ENCODE measurements at places on chromosomes 12 and 14.

DNA sequence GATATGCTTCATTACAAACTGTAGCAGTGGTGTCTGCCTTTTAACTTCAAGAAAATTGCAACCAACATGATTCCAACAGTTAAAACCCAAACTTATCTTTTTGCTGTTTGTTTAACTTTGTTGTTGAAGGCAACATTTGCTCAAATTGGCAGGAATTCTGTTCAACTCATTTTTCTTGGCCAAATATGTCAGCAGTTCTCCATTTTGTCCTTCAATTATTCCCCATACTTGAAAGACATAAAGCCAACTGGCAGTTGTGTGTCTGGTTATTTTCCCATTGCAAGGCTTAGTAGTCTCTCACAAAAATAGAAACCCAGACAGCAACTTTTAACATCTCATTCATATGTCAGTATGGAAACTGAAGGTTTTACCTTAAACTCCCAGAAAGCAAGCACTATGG lies 146.3 kb downstream of the LRIG3 start:
- no peak for DNase-seq

DNA sequence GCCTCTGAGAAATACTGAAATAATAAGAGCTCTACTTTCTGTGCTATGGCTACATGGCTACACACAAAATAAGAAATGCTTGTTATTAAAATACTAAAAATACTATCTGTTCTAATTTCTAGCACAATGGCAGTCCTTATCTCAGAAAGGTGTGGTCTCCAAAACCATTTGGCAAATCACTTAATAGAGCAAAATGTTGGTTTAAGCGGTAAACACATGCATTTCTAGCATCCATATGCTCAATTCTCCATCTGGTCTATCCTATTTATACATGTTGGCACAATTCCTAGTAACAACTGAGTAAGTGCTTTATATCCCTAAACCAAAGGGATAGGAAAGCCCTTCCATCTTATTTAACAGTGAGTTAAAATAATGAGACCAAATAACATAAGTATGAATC lies 107.0 kb downstream of the PAPLN start:
- DNase-seq: no peak

DNA sequence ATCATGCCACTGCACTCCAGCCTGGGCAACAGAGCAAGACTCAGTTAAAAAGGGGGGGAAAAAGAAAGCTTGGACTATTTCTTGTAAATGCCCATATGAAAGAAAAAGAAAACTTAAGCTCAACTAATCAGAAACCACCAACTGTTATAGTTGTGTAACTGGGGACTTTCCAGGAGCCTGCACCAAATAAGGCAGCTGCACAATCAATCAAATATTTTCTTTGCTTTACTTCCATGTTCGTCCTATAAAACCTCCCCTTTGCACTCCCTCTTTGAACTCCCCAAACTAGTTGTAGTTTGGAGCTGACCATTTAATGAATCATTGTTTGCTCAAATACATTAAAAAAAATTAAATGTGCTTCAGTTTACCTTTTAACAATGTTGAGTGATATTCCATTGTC lies 54.9 kb downstream of the OTOGL start:
- no peak for DNase-seq

DNA sequence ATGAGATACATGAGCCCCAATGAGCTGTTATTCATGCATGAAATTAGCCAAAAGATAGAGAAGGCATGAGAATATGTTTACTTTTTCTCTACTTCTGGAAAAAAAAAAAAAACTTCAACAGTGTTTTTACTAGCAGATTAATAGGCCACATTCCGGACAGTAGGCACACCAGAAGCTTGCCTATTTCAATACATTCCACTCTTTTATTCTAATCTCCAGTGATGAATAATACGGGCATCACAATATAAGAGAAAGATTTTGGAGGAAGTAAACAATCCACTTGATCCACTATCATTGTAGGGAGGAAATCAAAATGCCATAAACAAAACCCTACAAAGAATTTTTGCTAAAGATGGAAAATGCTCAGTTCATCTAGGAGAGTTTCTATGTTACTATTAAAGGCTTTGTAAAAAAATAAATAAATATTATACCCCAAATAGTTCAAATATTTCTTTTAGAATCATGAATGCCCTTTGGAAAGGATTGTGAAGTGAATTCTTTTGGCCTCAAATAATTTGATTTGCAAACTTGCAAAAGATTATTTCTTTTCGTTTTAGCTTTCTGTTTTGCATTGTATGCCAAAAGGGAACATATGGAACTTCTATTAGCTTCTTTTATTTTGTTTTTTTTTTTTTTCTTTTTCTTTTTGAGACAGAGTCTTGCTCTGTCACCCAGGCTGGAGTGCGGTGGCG lies 232.6 kb downstream of the EPS8 start:
- DNase-seq: no peak

DNA sequence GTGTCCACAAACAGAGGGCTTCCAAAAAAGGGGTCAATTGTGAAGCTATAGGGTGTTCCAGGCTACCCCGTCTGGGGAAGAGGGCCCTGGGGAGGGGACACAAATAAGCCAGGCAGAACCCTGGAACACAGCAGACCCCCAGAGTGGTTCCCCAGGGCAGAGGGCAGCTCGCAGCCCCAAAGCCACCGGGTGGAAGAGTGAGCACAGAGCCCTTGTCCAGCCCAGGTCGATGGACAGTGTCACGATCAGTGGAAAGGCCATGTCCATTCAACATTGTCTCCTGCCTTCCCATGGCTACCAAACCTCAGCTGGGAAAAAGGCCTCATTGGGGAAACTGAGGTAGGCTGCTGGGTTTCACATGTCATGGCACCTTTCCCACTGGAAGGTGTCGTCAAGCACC lies 131.4 kb downstream of the DICER1 start:
- DNase-seq: no peak

DNA sequence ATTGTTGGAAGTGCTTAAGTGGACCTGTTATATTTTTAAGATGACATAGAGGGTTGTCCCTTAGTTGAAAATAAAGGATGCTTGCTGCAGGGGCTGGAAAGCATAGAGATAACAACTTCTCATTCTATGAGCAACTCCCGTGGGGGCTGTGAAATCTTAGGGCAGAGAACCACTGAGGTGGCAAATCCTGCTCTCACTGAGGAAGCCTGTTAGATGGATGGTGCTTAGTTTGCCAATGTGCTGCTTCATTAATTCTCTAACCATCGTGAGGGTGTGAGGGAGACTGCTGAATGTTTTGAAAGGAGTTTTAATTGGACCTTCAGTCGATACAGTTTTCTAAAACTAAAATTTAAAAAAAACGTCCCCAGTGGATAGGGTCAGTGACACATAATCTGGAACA lies 46.5 kb downstream of the PTPRO start:
- DNase-seq: no peak

DNA sequence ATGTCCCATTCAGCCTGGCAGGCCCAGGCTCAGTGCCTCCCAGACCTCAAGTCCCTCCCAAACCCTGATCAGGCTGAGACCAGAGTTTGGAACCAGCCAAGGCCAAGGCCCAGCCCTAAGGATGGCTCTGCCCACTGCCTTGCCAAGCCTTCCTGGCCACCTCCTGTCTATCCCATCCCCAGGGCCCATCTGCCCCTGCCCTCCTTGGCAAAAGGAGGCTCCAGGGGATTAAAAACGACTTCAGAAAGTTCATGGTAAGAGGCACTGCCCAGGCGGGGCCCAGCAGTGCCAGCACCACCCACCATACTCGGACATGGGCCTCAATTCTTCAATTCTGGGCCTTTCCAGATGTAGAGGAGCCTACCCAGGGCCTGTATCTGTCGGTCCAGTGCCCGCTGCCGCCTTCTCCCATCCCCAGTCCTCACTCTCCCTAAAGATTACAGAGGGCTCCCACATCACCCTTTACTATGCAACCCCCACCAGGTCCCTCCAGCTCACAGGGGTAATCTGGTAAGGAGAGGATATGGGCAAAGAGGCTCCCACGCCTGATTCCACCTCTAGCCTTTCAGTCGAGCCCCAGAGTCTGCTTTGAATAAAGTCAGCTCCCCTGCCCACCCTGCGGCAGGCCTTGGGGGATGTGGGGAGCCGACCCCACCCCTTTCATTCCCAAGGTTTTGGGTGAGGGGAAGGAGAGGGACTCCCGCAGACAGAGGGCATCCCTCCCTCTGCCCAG lies 932 bp downstream of the ADCY6 start:
- no peak for DNase-seq

- DNase-seq: no peak
These were observed 17.3 kb downstream of the NFKBIA start for GRCh38 chr14:35387219-35387618.

GRCh38 chr14:64705381-64706118 lies 1.3 kb downstream of the PLEKHG3 start:
- no peak for DNase-seq

DNA sequence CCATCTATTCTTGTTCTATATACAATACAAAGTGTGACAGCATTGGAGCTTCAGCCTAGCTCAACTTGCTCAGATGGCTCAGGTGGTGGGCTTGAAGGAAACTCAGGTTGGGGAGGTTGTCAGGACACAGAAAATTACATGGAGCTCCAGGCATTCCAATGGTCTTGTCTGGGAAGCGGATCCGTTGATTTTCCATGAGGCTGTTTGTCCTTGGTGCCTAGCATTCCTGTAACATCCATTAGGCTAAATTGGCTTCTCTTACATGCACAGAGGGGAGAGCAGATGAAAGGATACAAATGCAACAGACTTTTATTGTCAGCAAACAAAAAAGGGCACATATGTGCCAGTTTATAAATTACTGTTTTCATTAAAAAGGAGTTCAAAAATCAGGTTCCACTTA lies 75.5 kb upstream of the OTX2 start:
- no peak for DNase-seq

DNA sequence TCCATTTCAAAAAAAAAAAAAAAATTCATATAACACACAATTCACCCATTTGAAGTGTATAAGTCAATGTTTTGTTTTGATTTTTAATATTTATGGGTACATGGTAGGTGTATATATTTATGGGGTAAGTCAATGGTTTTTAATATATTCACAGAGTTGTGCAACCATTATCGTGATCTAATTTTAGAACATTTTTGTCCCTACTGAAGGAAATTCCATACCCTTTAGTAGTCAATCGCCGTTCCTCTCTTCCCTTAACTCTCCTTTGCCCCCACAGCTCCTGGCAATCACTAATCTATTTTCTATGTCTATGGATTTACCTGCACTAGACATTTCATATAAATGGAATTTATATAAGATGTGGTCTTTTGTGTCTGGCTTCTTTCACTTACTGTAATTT lies 92.8 kb downstream of the TRAFD1 start:
- no peak for DNase-seq

- DNase-seq: no peak
These were observed 72.8 kb upstream of the SAV1 start for GRCh38 chr14:50740856-50741255.

- no peak for DNase-seq
These were observed 12.9 kb upstream of the MSI1 start for GRCh38 chr12:120381752-120382419.

GRCh38 chr12:24617471-24617870 lies 331.4 kb downstream of the BCAT1 start:
- no peak for DNase-seq

DNA sequence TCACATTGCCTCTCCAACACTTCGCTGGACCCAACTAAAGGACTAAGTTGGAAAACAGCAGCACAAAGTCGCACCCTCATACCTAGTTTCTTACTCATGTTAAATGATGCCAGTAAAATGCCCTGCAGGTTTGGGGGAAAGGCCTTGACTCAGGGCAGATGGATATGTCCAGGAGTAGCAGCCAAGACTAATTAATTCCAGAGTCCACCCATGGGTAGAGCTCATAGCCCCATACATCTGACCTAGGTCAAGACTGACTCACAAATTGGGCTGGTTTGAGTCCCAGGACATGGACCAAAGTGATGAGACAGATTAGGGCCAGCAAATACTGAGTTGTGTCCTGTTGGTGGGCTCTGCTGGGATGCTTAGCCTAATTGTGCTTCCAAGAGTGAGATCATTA lies 224.0 kb upstream of the BTG1 start:
- DNase-seq: no peak

Measured in stimulated activated CD4-positive, alpha-beta T cell treated with anti-CD3 and anti-CD28 coated beads, Interleukin-12 subunit alpha, Interleukin-12 subunit beta, amount 100 ng/mL, for 4 hours (primary cell).